Heart left ventricle (tissue), 16 donors: ENCODE measurements at places on chromosomes 4 and X. TPM values are rescaled to one million over a fixed set of nuclear protein-coding genes. Genes with fewer than 3 reads are reported as not detected.

The ZNF732 gene
- not detected for total RNA-seq

The DRD5 gene
- 0.36 TPM for total RNA-seq

The PCDH19 gene
- total RNA-seq, result 2.2 TPM

The ESX1 gene
- not detected for total RNA-seq

DNA sequence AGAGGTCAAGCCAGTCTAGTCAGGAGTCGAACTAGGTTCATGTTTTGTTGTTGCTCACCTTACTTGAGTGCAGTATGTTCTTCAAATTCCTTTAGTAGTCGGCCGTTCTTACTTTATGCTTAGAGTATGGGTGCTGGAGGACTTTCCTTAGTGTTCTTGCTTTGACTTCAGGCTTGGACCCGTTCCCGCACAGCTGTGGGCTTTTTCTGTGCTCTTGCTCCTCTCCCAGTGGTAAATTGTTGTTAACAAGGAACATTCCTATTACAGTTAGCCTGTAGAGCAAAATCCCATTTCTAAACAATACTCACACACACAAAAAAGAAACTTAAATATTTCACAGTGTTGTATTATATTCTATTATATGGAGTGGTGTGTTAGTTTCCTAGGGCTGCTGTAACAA lies 113.5 kb downstream of the RAP1GDS1 start:
- DNase-seq, result no peak

DNA sequence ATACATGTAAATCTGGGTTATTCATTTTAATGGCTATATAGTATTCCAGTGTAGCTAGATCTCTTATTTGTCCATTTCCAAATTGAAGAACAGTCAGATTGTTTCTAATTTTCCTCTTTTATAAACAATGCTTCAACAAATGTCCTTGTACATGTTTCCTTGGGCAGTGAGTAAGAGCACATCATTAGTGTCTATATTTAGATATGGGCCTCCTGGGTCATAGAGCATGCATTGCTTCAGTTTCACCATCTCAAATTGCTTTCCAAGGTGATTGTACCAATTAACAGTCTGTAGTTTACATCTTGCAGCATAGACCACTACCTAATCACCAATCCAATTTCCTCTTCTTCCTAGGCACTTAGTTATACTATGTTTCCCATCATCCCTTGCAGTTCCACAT lies 13.4 kb downstream of the PHKA2 start:
- DNase-seq, result no peak

DNA sequence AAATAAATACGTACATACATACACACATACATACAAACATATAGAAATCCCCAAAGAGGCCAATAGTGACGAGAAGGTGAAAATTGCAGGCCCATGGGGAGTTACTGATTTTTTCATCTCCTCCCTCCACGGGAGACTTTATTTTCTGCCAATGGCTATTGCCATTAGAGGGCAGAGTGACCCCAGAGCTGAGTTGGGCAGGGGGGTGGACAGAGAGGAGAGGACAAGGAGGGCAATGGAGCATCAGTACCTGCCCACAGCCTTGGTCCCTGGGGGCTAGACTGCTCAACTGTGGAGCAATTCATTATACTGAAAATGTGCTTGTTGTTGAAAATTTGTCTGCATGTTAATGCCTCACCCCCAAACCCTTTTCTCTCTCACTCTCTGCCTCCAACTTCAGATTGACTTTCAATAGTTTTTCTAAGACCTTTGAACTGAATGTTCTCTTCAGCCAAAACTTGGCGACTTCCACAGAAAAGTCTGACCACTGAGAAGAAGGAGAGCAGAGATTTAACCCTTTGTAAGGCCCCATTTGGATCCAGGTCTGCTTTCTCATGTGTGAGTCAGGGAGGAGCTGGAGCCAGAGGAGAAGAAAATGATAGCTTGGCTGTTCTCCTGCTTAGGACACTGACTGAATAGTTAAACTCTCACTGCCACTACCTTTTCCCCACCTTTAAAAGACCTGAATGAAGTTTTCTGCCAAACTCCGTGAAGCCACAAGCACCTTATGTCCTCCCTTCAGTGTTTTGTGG lies 180.7 kb downstream of the AR start:
- DNase-seq, result no peak

GRCh38 chr4:163866728-163867315 lies 372.3 kb downstream of the TMA16 start:
- no peak for DNase-seq

DNA sequence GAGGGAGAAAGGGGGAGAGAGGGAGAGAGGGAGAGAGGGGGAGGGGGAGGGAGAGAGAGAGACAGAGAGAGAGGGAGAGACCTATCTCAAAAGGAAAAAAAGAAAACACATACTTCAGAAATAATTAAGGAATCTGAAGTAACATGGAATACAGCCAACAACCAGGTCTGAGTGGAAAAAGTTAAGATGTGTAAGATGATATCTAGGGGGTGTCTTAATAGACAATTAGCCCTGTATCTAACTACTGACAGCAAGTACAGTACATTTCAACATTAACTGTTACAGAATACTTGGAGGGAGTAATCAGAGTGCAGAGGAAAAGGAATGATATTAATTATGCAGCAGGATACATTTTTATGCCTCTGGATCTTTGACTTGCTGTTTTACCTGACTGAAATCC lies 22.4 kb downstream of the NUP54 start:
- no peak for DNase-seq

DNA sequence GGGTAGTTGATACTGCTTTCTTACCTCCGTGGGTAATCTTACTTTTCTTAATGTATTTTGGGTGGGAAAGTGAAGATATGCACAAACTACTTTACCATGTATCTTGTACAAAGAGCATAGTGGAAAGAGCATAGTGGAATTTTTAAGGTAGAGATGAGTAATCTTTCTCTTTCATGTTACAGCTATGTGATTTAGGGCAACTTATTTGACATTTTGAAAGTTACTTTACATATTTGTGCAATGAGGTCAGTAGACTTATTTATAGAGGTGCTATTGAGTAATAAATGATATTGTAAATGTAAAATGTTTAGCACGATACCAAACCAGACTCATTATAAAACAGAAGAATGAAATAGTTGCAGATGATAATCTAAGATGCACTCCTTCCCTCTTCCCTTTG lies 351.2 kb downstream of the TRAM1L1 start:
- no peak for DNase-seq

- DNase-seq, result no peak
Observed at GRCh38 chrX:153681175-153681574, 6.6 kb upstream of the SLC6A8 start.
